Fibroblast of the aortic adventitia (primary cell): ENCODE measurements at places on chromosomes 11 and 22.
A peak's percentile ranks its signal among the peaks of the same experiment; 100 is the strongest.

- peak; percentile 60 for DNase-seq
These were observed 119.3 kb downstream of the ABTB2 start for GRCh38 chr11:34238533-34238932.

- no peak for DNase-seq
These were observed 150.0 kb downstream of the OPCML start for GRCh38 chr11:133382131-133382812.

DNA sequence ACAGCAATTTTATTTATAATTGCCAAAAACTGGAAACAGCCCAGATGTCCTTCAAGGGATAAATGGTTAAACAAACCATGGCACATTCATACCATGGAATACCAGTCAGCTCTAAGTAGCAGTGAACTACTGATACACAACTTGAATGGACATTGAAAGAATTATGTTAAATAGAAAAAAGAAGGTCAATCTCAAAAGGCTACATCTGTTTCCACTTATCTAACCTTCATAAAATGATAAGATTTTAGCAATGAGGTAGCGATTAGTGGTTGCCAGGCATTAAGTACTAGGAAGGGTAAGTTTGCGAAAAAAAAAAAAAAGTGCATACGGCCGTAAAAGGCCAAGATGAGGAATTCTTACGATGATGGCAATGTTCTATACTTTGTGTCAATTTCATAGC is 738.7 kb upstream of the ANO3 start:
- DNase-seq, result no peak

- peak; percentile 27 for DNase-seq
These were observed 849 bp upstream of the APOBEC3B start for GRCh38 chr22:38981005-38981991.

GRCh38 chr11:46202149-46202548 is 75.3 kb upstream of the CREB3L1 start:
- no peak for DNase-seq

- peak; percentile 89 for DNase-seq
These were observed 77.2 kb upstream of the CLPB start for GRCh38 chr11:72511393-72512047.

- DNase-seq, result no peak
These were observed 772 bp downstream of the C22orf15 start for GRCh38 chr22:23763579-23763945.

- DNase-seq, result no peak
These were observed 4.5 kb upstream of the ALKBH8 start for GRCh38 chr11:107570015-107570414.

- DNase-seq, result peak; percentile 91
These were observed at the start of gene TBC1D22A for GRCh38 chr22:46762238-46763050. Gene TBC1D22A, plus strand, starts transcription at chr22:46762650. Its CDS starts 137 bp downstream, at chr22:46762787.

DNA sequence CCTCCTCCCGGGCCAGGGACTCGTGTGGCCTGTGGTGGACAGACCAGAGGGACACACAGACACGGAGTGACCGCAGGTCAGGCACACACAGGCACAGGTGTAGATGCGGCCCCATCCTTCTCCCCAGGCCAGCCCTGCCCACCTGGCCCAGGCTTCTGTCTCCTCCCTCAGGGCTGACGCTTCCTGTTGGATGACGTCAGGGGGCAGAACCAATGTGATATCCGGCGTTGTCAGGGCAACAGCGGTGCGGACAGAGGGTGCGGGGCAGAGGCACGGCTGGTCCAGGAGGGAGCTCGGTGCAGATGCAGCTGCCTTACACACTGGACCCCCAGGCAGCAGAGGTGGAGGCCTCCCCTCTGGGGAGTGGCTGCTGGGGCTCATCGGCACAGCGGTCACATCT is 2.9 kb upstream of the TUBGCP6 start:
- DNase-seq, result peak; percentile 40

- no peak for DNase-seq
These were observed 365 bp downstream of the MGAT3 start for GRCh38 chr22:39457198-39457555.

DNA sequence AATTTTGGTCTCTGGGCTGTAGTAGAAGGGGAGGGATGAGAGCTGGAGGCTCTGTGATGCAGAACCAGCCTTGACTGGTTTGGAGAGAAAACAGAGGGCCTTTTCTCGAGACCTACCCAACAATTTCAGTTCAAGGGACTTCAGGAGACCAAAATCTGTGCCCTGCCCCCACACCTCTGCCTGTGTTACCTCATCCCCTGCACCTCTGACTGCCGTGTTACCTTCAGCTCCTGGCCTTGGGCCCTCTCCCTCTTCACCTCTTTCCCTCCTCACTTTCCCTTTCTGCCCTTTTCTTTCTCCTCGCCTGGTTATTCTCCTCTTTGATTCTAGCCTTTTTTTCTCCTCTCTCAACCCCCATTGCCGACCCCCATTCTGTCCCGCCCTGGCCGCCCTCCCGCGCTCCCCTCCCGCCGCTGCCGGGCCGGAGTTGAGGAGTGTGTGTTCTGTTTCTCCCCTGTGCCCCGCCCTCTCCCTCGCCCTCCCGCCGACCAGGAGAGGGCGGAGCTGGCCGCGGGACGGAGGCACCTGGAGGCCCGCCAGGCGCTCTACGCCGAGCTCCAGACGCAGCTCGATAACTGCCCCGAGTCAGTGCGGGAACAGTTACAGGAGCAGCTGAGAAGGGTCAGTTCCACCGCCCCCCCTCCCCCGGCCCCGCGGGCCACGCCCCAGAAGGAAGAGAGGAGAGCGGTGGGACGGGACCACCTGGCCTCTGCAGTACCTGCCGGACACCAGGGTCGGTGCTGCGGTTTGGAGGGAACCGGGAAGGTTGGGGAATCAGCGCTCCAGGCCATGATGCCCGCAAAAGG is 27.2 kb downstream of the PHLDB1 start:
- peak; percentile 68 for DNase-seq

GRCh38 chr11:105701098-105701497 is 91.2 kb downstream of the GRIA4 start:
- no peak for DNase-seq

GRCh38 chr11:293271-293851 is 4.4 kb downstream of the PGGHG start:
- no peak for DNase-seq

GRCh38 chr11:45993531-45994001 is 71.1 kb downstream of the LARGE2 start:
- peak; percentile 90 for DNase-seq

- DNase-seq, result no peak
These were observed 80.8 kb downstream of the IGLL5 start for GRCh38 chr22:22968366-22968765.

- peak; percentile 84 for DNase-seq
These were observed 156.4 kb upstream of the PITPNB start for GRCh38 chr22:28075358-28075981.

- DNase-seq, result no peak
These were observed 145.7 kb downstream of the TRPC6 start for GRCh38 chr11:101438126-101438525.

- no peak for DNase-seq
These were observed 75.2 kb downstream of the ISX start for GRCh38 chr22:35140879-35141745.

DNA sequence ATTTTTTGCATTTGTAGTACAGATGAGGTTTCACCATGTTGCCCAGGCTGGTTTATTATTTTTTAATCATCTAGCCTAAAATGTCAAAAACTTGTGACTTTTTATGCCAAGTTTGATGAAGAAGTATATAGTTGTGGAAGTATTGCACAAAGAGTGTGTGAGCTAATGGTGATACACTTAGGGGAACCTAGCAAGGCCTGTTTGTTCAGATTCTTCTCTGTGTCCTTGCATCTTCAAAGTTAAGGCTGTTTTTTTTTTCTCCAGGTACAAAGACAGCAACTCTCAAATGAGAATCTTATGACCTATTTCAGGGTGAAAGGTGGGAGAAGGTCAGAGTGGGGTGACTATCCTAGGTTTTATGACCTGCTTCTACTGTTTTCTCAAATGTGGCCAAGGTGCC is 7.3 kb downstream of the SLCO2B1 start:
- no peak for DNase-seq

DNA sequence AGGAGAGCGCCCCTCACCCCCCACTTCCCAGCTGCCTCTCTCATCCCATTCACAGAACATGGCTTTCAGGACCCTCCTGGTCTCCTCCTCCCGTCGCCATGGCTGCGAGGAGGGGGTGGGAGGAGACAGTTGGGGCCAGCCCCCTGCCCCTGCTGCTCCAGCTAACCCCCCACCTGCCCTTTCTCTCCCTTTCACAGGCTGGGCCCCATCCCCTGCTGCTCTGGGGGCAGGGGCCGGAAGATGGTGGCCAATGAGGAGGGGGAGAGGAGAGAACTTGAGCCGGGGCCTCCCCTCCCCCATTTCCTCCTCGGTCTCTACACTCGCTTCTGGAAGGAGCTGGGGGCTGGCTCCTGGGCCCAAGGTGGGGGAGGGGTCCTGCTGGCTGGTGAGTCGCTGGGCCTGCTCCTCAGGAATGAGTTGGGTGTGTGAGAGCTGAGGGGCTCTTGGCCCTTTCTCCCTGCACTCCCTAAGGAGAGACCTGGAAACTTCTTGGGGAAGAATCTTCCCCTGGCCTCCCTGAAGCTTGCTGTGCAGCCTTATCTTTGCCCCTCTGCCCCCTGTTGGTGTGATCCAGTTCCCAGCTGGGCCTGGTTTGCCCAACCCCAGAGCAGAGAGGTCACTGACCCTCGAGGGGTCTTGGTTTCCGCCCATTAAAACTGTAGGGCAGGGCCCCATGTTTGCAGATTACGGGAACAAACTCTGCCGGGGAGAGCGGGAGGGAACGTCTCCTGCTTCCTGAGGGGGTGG is 10.2 kb downstream of the YPEL4 start:
- DNase-seq, result peak; percentile 31

GRCh38 chr11:35017528-35018342 is 101.3 kb downstream of the PDHX start:
- DNase-seq, result no peak

DNA sequence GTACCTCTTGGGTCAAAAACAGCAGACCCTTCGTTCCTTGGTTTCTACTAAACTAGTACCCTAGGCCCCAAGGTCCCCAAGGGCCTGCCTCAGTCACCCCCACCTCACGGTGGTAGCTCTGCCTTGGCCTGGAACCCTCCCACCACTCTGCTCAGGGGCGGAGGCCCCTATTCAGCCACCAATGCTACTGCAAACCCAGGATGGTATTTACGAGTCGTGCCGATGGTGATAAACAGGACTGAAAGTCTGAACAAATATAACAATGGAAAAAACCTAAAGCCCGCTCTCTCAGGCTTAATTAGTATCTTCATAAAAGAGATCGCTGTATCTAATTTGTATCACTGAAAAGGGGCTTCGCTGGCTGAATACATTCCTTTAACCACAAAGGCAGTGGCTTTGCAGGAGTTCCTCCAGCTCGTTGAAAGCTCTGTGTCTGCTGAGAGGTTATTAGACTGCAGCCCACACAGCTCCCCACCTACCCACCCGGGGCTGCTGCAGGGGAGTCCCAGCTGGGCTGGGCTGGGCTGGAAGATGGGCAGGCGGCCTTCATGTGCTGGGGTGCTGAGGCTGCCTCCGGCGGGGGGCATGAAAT is 15.2 kb downstream of the SHISAL1 start:
- no peak for DNase-seq

- no peak for DNase-seq
These were observed 17.5 kb downstream of the PDGFD start for GRCh38 chr11:104146421-104146820.

GRCh38 chr11:71387784-71388636 is 60.2 kb downstream of the DHCR7 start:
- no peak for DNase-seq
